ENCODE measurements at places on chromosomes 6 and 20.

- DNase-seq, result no peak
These were observed 292.8 kb downstream of the CDC5L start for GRCh38 chr6:44680202-44680720.

DNA sequence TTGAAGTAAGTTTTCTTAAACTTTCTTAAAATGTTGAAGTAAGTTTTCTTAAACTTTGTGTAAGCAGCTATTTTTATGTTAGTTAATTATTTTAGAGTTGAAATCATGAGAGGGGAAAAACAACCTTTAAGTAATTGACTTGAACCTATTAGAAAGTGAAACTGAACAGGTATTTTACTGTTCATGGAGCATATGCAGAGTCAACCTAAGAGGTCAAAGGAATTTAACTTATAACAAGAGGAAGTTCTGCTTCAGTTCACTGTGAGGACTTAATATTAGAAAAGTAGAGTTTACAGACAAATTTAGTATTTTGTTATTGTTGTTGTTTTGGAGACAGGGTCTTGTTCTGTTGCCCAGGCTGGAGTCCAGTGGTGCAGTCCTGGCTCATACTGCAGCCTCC, 38.0 kb downstream of the CDYL start:
- no peak for DNase-seq

GRCh38 chr20:57040466-57040865, 226.0 kb downstream of the BMP7 start:
- no peak for DNase-seq

GRCh38 chr6:10180138-10181074, 234.5 kb downstream of the TFAP2A start:
- no peak for DNase-seq

DNA sequence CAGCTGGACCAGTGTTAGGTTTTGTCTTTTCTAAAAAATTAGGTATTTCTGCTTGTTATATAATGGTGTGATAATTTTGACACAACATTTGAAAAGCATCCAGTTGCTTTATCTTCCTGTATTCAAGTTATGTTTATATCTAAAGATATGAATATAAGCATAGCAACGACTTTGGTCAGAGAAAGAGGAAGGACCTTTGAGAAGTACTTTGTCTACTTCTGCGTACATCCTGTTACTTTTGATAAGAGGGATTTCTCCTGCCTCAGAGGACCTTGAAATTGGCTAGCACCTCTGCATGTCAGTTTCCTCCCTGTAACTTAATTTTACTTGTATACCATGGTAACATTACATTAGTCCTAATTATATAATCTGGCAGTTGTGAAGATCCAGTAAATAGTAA, 24.8 kb downstream of the PHF20 start:
- peak; percentile 66 for DNase-seq

- DNase-seq, result no peak
These were observed 42.1 kb upstream of the MDFI start for GRCh38 chr6:41596096-41596685.

- no peak for DNase-seq
These were observed 31.5 kb downstream of the NINL start for GRCh38 chr20:25553819-25554296.

- no peak for DNase-seq
These were observed 442.4 kb downstream of the FRK start for GRCh38 chr6:115618256-115618655.

GRCh38 chr6:137750297-137750696, 116.8 kb upstream of the TNFAIP3 start:
- DNase-seq, result no peak

GRCh38 chr6:95431637-95432228, 145.6 kb upstream of the MANEA start:
- peak; percentile 16 for DNase-seq

- DNase-seq, result no peak
These were observed 136.3 kb downstream of the CFAP61 start for GRCh38 chr20:20188647-20189046.

GRCh38 chr6:12279322-12280091, 10.7 kb upstream of the EDN1 start:
- DNase-seq, result no peak

GRCh38 chr20:20897922-20898321, 185.5 kb upstream of the RALGAPA2 start:
- DNase-seq, result no peak

GRCh38 chr6:135814043-135814442, 37.5 kb upstream of the PDE7B start:
- no peak for DNase-seq

- DNase-seq, result peak; percentile 55
These were observed 56.2 kb upstream of the EDN1 start for GRCh38 chr6:12233693-12234571.

DNA sequence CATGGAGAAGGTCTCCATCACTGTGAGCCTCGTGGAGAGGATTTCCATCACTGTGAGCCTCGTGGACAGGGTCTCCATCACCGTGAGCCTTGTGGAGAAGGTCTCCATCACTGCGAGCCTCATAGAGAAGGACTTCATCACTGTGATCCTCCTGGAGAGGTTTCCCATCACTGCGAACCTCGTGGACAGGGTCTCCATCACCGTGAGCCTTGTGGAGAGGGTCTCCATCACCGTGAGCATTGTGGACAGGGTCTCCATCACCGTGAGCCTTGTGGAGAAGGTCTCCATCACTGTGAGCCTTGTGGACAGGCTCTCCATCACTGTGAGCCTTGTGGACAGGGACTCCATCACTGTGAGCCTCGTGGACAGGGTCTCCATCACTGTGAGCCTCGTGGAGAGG, 140.4 kb downstream of the ERMARD start:
- no peak for DNase-seq

- no peak for DNase-seq
These were observed 101.2 kb upstream of the COL21A1 start for GRCh38 chr6:56348578-56348977.

DNA sequence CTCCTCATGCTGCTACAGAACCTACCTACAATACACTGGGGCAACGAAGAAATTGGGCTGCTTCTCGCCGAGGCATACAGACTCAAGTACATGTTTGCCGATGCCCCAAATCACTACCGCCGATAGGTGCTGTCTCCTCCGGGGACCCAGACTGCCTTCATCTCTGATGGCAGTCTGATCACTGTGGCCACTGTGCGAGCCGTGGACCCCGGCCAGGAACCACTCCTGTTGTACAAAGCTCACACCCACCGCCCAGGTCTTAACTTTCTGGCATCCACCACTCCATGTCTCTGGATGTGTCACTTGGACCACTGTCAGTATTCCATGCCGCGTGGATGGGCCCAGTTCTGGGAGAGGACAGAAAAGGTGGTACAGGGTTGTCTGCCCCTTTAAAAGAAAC, 22.7 kb upstream of the RNF8 start:
- DNase-seq, result no peak

- no peak for DNase-seq
These were observed 669.4 kb downstream of the TFAP2A start for GRCh38 chr6:9745476-9745875.

DNA sequence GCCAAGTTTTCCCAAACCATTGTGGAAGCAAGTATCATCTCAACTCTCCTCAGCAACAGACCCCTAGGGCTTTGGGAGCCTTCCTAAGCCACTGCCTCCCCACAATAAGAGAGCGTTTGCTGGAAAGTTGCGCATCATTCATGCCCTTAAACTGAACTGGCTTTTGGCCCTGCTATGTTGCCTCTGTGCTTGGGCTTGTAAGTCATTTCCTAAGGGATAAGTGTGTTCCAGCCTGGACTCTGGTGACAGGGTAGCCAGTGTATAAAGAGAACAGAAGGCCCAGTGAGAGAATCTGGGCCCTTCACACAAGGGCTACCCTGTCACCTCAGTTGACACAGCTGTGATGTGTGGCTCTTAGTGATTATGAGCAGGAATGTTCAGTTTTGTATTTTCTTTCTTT, 77.8 kb downstream of the COL9A1 start:
- no peak for DNase-seq

DNA sequence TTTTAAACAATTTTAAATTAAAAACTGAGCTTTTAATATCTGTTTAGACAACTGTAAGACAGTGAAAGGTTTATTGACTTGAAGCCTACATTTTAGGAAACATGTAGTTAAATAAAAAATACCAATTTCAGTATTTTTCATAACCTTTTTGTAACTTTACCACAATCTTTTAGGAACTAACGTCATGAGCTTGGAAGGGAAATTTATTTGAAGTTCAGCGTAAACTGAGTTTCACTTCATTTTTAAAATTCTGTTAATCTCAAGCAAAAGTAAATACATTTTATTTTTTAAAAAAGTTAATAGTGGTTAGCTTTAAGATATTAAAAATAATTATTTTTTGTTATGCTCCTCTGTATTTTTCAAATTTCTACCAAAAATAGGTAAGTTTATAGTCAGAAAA, 5.5 kb downstream of the CST7 start:
- DNase-seq, result no peak

DNA sequence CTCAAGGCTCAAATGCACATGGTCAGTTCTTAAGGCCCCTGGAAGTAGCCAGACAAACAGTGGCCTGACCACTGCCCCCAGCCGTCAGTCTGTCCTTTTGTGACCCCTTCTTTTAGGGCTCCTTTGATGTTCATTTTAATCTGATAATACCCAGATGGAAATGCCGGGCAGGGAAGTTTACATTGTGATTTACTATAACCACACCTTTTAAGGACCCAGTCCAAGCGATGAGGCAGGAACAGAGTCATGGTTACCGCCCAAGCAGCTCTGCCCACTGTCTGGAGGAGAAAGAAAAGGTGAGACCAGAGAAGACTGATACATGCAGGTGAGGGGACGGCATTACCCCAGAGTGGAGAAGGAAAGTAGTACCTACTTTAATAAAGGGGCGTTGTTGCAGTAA, 110.6 kb downstream of the PLEKHG1 start:
- no peak for DNase-seq

DNA sequence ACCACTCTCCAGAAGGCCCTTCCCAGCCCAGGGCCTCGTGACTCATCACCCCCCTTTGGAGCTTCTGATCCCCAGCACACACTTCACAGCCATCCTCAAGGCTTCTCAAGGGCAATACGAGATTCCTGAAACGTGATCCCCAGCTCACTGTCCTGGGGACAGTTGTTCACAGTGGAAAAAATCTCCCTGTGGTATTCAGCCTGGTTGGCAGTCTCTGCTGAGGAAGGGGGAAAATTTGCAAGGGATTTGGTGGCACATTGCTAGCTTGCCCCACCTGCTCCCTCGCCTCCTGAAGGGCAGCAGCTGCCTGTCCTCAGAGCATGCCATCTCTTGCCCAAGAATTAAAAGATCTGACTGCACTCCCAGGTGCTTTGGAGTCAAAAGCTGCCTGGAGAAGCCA, 20.7 kb upstream of the PKHD1 start:
- no peak for DNase-seq

- DNase-seq, result no peak
These were observed 32.1 kb downstream of the PREX1 start for GRCh38 chr20:48795732-48796131.

DNA sequence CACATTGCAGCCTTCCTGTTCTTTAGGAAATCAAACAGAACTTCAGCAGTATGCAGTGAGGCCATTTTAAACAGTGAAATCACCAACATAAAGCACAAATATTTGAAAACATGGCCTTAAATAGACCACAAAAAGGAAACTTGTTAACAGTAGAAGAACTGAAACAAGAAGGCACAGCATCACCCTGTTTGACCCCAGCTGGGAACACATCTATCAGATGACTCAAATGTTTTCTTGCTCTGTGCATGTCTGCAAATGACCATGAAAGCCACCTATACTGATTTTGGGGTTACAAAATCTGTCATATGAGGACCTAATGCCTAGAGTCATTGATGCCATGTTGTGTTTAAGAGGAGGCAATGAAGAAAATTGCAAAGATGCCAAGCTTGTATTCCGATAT, 123.8 kb upstream of the ADGRF1 start:
- no peak for DNase-seq

- DNase-seq, result no peak
These were observed 2.8 kb downstream of the SLC12A5 start for GRCh38 chr20:46031701-46032254.

GRCh38 chr6:10082385-10082784, 332.5 kb downstream of the TFAP2A start:
- DNase-seq, result no peak

DNA sequence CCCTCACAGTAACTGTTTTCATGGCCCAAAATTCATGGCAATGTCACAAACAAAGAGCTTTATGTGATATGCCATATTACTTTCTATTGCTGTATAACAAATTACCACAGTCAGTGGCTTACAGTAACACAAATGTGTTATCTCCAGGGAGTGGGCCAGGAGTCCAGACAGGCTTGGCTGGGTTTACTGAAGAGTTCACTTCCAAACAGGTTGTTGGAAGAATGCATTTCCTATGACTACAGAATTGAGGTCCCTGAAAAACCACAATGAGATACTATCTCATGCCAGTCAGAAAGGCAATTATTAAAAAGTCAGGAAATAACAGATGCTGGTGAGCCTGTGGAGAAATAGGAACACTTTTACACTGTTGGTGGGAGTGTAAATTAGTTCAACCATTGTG, 431.9 kb downstream of the PKHD1 start:
- DNase-seq, result no peak

GRCh38 chr6:313087-313486, 20.8 kb downstream of the DUSP22 start:
- no peak for DNase-seq

DNA sequence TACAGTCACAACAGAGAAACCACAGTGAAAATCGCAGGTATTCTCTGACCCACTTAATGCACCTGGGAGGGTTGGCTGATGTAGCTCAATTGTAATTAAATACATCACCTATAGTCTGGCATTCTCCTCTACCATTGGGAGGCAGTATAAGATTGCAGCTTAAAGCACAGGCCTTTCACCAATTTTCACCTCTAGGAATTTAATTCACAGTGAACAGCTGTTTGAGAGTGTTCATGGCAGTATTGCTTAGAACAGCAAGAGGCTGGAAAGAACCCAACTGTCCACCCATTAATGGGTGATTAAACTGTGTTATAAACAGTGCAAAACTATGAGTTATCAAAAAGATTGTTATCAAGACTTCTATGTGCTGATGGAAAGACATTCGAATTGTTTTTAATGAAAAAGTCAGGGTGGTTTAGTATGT, 2.0 kb downstream of the EDEM2 start:
- peak; percentile 62 for DNase-seq

DNA sequence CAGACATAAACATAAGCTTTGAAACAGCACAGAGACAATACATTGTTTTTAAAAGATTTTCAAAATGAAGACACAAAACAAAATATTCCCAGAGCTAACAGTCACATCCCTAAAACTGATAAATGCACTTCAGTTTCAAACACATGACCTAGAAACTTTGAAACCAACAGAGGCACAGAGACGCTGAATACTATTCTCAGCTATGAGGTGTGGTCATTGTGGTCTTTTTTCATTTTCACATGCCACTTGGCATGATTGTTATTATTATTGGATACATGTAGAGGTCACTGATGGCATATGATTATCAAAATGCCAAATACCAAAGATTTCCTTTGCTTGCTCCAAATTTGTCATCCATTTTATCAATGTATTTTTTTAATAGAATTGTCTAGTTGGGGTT, 306.9 kb downstream of the QKI start:
- DNase-seq, result no peak

DNA sequence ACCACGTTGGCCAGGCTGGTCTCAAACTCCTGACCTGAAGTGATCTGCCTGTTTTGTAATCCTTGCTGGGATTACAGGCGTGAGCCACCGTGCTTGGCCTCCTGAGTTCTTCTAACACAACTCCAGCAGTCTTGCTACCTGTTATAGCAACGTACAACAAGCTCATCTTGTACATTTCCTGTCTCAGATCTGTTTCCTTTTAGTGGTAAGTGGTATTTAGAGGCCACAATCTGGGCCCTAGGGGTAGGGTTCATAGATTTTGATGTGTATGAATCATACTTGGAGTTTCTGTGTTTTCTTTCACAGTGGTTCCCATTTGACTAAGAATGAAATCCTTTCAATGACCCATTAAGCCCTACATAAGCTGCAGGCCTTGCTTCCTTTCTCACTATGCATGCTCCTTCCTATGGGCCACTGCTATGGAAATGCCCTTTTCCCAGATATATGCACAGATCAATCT, 27.1 kb upstream of the SYNCRIP start:
- peak; percentile 72 for DNase-seq
